GF-D8 (cell line): ENCODE measurements at places on chromosomes 2 and 18.

- no peak for DNase-seq
These were observed 41.4 kb downstream of the OXER1 start for GRCh38 chr2:42722320-42723190.

- no peak for DNase-seq
These were observed 77.6 kb downstream of the FHOD3 start for GRCh38 chr18:36375118-36375517.

DNA sequence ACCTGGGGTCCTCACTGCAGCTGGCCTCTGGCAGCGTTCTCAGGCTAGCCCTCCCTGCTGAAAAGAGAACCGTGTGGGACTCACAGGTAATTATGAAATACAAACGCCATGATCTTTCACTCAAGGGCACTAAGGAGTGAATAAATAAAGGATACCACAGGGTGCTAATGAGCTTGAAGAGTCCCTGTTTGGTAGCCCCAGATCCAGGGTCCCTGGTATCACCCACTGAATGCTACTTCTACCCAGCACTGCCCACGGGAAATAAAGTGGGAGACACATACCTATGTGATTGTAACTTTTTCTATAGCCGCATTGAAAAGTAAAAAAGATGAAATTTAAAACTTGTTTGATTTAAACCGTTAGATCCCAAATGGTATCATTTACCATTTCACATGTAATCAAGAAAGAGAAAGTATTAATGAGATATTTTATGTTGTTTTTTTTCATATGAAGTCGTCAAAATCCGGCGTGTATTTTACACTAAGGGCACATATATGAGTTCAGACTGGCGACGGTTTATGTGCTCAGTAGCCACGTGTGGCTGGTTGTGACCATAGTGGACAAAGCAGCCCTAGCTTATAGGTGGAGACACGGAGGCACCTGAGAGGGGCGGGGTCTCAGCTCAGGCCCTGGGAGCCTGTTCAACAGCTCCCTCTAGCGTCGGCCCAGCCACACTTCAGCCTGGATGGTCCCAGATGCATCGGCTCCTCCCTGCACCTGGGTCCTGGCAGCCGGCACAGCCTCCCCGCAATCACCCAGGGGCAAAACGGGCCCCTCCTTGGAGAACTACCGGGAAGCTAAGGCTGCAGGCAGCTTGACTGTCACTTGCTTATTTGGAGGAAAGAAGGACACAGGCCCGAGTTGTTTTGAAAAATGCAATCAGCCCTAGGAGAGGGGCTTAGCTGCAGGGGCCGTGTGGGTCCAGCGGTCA is 39.2 kb downstream of the ODC1 start:
- DNase-seq = peak; percentile 52

DNA sequence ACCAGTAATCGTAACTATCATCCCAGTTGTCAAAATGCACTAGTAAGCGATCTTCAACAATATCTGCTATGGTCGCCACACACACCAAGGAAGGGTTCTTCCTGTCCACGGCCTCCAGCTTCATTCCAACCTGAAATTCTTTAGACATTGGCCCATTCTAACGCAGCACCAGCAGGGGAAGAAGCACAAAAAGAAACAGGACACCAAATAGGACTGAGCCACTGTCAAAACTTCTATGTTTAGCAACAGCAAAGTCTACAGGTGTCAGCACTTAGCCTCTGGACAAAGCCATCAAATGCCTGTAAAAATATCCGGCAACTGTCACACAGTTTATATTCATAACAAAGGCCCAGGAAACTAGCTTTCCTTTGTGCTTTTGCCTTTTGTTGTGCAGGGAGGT is 175.0 kb downstream of the L3MBTL4 start:
- DNase-seq = no peak
